ENCODE measurements at places on chromosomes 12 and 14.
A peak's percentile ranks its signal among the peaks of the same experiment; 100 is the strongest.

DNA sequence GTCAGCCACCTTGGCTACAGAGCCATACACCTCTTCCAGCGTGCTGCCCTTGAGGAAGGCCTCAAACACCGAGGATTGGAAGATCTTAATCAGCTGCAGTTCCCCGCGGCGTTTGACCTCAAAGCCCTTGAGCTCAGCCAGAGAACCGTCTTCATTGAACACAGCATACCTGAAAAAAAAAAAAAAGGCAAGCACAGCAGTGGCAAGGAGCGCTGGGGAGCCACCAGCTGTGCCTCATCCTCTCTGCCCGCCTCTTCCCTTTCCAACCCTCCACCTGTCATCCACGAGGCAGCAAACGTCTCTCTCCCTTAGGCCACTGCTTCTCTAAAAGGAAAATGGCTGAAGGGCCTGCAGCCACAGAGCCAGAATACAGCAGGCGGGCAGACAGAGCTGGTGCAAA lies 26.1 kb downstream of the POLE start:
- no peak for DNase-seq

DNA sequence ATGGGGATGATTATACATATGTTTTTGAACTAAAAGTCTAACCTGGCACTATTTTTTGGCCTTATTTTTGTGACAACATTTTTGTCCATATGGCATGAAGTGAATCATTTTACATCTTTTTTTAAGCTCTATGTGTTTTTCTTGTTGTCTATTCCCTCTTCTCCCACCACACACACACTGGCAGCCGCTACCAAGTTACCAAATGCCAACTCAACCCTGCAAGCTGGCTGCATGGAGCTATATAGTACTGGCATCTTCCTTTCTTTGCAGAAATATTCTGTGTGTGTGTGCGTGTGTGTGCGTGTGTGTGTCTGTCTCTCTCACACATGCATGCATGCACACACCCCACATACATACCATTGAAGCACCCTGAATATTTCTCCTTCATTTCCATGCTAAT lies 278.9 kb upstream of the SOX5 start:
- no peak for DNase-seq

DNA sequence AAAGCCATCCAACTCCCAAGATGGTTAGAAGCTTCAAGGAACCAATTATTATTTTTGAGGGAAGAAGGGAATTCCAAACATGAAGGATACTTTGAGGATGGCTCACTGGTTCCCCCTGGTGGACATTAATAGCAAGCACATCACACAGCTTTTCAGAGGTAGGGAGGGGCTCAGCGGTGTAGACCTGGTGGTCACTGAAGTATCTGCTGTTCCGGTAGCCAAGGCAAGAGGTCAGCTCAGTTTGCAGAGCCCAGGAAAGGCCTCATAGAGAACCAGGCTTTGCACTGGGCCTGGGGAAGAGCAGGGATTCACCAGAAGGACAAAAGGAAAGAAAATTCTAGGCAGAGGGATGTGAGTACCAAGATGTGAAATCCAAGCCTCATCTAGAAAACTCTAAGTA lies 118.7 kb downstream of the KSR2 start:
- peak; percentile 52 for DNase-seq

DNA sequence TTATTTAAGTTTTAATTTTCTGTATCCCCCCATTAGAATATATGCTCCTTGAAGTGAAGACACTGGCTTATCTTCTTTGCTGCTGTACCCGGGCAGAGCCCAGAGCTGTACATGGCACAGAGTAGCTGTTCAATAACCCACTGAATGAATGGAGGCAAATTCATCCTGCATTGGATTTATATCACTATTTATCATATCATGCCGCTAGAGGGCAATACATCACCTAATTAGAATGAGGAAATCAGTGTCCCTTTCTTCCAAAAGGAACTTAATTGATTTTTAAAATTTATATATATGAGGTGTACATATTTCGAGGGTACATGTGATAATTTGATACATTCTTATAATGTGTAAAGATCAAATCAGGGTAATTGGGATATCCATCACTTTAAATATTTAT lies 89.2 kb upstream of the TMEM260 start:
- peak; percentile 21 for DNase-seq

DNA sequence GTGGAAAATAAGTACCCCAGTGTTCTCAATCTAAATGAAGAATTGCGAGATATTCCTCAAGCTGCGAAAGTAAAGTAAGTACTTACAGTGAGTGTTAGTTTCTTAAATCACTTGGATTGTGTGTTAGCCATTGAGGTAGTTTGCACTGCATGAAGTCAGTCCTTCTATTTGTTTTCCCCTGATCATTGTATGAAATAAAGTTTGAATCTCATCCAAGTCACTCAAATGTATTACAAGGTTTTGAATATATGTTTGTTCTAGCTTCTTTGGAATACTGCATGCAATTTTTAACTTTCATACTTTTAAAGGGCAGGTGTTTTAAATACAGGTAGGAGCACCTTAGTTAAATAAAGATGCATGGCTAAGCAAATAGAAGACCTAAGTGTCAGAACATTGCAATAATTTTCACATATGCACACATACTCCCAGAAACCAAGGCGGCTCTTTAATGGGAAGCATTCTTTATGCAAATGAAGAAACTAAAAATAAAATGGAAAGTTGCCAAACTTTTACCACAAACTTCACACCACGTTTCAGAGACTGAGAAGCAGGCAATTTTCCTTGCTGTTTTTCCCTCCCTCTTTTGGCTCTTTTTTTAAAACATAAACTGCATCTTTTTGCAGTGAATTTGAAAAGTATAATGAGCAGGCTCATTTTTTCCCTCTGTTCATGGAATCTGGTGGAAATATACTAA lies 105.6 kb downstream of the GPR135 start:
- no peak for DNase-seq

- peak; percentile 7 for DNase-seq
Measured at GRCh38 chr12:46933947-46934346, 108.2 kb upstream of the SLC38A4 start.

GRCh38 chr12:77354766-77355362 lies 289.5 kb upstream of the E2F7 start:
- no peak for DNase-seq

GRCh38 chr14:81273521-81273920 lies 52.8 kb upstream of the GTF2A1 start:
- DNase-seq = no peak

GRCh38 chr12:116635487-116635886 lies 76.3 kb downstream of the MAP1LC3B2 start:
- no peak for DNase-seq

- DNase-seq = no peak
Measured at GRCh38 chr14:91149462-91149861, 35.6 kb downstream of the DGLUCY start.

GRCh38 chr12:108838194-108839017 lies 19.0 kb downstream of the SSH1 start:
- no peak for DNase-seq

GRCh38 chr12:56518570-56518969 lies 3.0 kb upstream of the RBMS2 start:
- DNase-seq = no peak

DNA sequence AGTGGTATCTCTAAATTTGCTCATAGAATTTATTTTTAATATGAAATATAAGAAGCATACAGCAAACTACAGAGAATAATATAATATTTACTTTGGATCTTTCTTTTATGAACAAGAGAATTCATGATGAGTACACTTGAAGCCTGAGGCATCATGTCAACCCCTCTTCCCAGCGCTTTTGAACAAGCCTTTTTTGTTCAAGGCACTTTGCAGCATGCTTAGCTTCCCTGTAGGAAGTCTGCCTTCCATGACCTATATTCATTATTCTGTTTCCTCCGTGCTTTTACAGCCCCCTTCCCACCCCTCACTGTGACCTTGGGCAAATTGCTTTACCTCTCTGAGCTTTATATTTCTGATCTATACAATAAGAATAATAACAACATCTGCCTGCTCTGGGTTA lies 41.6 kb downstream of the SCN8A start:
- no peak for DNase-seq

DNA sequence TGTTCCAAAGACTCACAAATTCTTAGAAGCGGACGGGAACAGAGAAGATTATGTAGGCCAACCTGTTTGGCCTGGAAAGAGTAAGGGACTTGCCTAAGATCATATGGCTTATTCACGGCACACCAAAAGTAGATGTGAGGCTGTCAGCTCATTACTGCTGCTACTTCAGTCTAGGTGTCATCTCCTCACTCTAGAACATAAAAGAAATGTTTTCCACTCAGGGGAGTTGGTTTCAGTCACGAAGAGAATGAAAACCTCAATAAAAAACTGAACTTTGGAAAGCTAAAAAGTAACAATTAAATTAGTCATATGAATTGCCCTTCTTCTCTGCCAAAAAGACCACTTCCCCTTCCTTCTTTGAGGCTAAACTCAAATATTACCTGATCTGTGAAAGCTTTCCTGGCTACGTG lies 658 bp upstream of the CEP128 start:
- no peak for DNase-seq

- no peak for DNase-seq
Measured at GRCh38 chr12:80101126-80101525, 1.8 kb downstream of the OTOGL start.

DNA sequence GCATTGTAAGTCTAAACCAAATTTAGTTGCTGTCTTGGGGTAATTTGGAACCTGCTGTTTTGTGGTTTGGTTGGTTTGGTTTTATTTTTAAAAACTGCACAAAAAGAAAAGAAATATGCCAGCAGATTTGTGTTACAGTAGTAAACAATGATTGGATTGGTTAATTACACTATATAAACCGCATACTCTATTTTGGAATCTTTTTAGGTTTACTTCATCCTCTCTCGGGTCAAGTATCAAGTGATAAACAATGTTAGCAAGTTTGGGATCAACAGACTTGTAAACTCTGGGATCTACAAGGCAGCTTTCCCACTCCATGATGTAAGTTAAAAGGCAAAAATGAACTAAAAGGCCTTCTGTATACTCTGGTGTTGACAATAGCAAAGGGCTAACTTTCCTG lies 132.4 kb downstream of the ANO6 start:
- no peak for DNase-seq

- peak; percentile 19 for DNase-seq
Measured at GRCh38 chr12:15684896-15685658, 104.1 kb downstream of the EPS8 start.

DNA sequence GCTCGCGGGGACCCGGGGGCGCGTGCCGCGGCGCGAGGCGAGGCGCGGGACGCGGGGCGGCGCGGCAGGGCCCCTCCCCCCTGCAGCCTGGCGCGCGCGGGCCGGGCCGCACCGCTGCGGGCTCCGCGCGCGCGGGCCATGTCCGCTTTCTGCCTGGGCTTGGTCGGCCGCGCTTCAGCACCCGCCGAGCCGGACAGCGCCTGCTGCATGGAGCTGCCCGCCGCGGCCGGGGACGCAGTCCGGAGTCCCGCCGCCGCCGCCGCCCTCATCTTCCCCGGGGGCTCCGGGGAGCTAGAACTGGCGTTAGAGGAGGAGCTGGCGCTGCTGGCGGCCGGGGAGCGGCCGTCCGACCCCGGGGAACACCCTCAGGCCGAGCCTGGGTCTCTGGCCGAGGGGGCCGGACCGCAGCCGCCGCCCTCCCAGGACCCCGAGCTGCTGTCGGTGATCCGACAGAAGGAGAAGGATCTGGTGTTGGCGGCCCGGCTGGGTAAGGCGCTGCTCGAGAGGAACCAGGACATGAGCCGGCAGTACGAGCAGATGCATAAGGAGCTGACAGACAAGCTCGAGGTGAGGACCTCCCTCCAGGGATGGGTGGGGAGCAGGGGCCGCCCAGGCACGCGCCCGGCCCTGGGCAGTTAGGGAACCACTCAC lies 820 bp downstream of the BICDL1 start:
- DNase-seq = peak; percentile 47

DNA sequence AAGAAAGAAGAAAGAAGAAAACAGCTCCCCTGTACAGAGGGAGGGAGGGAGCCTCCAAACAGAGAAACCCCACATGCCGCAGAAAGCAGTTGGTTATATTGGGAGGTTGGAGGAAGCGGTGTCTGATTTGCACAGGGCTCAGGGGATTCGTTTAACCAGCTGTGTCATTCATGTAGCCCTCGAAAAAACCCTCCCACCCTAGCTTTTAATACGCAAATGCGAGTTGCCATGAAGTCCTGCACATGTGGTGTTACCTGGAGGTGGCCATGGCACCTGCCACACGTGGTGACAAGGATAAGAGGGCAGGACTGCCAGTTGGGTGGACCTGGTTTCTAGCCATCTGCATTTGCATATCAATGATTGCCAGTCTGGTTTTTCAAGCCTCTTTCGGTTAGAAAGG lies 40.9 kb downstream of the TMEM30B start:
- DNase-seq = no peak

DNA sequence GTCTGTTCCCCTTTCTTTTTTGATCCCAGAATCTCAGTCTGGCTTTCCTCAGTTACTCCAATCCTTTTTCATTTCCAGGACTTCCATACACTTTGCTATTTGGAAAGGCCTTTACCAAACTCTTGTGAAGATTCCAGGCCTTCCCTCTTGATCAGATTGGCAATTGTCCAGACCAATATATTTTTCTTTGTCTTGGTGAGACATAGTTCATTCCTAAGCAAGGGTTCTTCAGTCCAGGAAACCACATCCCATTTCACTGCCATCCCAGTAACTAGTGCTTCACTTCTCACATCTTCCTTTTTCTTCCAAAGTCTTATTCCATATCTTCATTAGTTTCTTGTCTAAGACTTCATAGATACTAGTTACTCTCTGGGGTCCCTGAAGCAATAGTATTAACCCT lies 2.1 kb upstream of the PTPRQ start:
- DNase-seq = no peak

DNA sequence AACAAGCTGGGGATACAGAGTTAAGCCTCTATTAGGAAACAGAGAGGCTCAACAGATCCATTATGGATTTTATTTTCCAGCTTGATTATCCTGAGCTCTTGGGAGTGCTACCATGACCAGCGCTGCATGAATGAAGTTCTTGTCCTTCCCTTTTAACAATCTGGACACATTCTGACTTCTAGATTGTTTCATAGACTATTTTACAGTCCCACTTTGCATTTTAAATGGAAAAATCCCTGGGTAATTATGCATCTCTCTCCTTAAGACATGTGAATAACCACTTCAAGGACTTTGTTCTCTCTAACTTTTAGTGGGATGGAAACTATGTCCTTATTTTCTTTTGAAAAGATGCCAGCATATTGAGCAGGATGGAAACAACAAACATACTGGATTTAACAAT lies 2.0 kb downstream of the CCDC198 start:
- no peak for DNase-seq

DNA sequence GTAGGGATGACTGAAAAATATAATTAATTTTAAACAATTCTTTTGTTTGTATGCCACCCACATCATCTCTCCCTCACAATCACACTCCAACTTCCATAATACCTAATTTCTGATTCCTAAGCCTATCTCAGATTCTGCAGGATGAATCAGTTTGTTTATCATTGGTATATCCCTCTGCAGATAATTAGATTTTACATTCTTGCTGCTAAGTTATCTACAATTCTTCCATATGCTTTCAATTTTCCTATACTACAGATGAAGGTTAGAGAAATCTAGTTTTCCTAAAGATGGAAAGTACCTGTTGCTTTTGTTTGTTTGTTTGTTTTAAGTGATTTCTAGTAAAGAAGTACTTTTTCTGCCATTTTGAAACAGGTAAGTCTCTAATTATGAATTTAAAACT lies 105.3 kb downstream of the ANKS1B start:
- DNase-seq = no peak

GRCh38 chr12:16062611-16063010 lies 151.5 kb downstream of the DERA start:
- DNase-seq = no peak

- peak; percentile 55 for DNase-seq
Measured at GRCh38 chr12:47773062-47773857, at the start of gene SLC48A1. Gene SLC48A1 (plus strand): TSS chr12:47773238. CDS start chr12:47773305, 67 bp downstream.

- no peak for DNase-seq
Measured at GRCh38 chr12:102347811-102348210, 132.6 kb downstream of the IGF1 start.

All from SK-N-DZ (cell line).